ENCODE measurements at places on chromosomes 5 and 9.

DNA sequence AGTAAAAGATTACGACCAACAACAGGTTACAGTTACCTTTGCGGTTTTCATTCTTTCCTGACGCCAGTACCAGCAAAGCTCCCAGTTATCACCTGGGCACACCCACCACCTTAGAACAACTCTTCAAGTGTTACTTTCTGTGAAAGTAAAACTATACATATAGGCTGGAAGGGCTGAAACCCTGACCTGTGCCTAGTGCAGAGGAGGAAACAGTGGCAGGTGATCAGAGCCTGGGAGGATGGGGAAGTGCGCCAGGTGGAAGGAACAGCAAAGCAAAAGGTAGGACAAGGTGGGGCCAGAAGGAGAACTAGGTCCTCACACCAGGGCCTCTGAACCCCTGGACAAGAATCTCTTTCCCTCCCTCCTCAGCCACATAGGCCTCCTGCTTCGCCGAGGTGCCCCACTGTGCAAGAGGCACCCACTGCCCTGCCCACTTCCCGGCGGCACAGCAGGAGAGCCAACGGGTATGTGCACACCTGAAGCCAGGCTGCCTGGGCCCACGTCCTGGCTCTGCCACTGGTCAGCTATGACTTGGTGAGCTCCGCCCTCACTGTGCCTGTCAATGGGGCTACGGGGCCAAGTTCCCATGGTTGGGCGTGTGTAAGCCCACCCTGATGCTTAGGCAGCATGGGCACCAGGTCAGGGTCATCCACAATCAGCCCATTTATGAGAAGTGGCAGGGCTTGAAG lies 26.9 kb downstream of the BICD2 start:
- no peak for DNase-seq

DNA sequence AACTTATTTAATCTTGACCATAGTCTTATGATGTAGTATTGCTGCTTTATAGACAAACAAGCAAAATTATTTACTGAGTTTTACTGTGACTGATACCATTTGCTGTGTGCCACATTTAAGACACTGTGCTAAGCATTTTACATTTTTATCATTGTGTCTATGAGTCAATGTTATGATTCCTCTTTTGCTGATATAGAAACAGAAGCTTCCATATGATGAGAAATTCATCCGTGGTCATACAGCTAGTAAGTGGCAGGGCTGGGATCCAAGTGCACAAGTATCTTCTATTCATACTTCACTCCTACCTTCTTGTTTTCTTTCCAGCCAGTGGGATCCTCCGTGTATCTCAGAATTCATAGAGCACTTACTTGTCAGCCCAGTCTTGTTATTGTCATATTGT lies 17.1 kb upstream of the IFNK start:
- DNase-seq = no peak

GRCh38 chr9:94991961-94992907 lies 265.7 kb downstream of the AOPEP start:
- DNase-seq = no peak

DNA sequence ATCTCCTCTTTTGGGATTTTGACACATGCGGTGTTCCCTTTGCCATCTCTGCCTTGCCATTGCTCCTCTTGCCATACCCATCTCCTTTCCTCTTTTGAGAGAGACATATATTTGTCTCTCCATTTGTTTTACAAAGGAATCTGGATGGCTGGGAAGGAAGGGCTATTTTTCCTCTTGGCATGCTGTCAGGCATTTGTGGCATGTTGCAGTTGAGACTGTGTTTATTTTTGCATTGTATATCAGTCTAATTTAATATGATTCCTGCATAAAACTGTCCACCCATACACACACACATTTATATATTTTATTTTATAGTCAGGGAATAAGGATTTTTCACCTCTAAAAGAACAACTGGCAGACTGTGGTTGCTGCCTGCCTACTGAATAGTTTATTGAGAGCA lies 1105.8 kb upstream of the SEMA6A start:
- no peak for DNase-seq

- no peak for DNase-seq
Measured at GRCh38 chr9:125884218-125884595, 137.0 kb downstream of the PBX3 start.

GRCh38 chr9:4887556-4887955 lies 94.8 kb downstream of the RCL1 start:
- no peak for DNase-seq

DNA sequence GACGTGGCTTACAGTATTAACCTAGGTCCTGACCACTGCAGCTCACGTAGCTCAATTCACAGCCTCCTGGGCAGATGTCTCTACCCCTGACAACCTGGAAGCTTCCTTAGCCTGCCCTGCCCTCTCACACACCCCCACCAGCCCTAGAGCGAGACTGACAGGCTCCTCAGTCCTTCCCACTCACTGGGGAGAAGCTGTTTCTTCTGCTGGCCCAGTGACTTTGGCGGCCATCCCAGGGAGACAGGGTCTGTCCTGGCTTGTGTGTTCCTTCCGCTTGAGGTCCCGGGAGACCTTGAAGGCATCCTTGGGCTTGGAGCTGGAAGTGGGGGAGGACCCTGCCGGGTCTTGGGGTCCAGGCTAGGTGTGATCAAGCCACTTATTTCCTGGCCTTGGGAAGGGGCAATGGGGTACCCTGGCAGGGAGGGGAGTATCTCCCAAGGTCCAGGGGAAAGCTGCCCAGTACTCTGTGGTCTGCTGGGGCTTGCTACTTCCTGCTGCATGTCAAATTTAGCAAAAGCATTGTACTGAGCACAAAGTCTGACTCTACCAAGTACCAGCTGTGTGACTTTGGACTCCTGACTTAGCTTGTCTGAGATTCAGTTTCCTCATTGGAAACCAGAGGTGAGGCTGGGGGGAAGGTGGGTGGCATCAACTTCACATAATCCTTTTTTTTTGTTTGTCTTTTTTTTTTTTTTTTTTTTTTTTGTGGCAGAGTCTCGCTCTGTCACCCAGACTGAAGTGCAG lies 1.9 kb downstream of the MIGA2 start:
- DNase-seq = no peak

- no peak for DNase-seq
Measured at GRCh38 chr5:78824831-78825281, 160.3 kb downstream of the ARSB start.

GRCh38 chr5:89901983-89902382 lies 507.6 kb downstream of the CETN3 start:
- DNase-seq = no peak

DNA sequence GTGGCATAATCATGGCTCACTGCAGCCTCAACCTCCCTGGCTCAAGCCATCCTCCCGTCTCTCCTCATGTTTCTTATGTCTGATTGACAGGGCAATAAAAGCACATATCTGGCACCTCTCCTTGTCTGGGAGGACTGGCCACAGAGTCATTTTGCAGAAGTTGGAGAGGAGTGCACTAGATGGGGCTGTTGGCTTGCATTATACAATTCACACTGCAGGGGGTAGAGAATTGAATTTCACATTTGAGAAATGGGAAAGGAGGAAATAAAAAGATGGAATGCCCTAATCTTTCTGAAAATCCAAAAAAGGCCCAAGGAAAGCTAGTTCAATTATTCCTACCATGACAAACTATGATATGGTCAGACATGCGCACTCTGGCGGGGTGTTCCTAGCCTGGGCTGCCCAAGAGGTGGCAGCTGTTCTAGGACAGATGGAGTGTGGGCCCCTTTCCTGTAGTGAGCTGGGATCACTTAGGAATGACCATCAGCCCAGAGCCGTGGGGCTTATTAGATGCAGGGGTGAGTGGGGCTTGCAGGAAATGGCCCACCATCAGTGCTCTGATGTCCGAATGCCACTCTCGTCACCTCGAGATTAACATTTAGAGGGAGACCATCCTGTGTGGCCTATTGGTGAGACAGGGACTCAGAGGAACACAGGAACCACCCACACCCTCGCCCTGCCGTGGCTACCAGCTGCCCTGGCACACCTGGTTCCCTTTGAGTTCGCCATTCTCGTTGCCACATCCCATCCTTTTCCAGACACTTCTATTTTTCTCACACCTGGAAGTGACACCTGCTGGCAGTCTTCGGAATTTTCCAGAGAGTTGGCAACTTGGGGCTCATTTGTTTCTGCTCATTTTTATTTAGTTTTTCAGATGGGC lies 21.8 kb upstream of the ANKRD18A start:
- peak; percentile 57 for DNase-seq

DNA sequence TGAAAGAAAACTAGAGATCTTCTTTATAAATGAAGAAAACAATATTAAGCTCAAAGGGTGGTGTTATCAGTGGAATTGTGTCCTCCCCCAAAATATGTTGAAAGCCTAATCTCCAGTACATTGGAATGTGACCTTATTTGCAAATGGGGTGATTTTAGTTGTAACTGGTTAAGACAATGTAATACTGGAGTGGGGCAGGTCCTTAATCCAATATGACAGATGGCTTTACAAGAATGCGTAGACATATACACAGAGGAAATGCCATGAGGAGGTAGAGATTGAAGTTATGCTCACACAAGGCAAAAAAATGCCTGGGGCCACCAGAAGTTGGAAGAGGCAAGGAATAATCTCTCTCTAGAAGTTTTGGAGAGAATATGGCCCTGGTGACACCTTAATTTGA lies 13.7 kb upstream of the TRIM32 start:
- no peak for DNase-seq

- DNase-seq = no peak
Measured at GRCh38 chr9:125161284-125161918, 18.1 kb upstream of the SCAI start.

GRCh38 chr9:6234014-6234413 lies 18.4 kb downstream of the IL33 start:
- no peak for DNase-seq

DNA sequence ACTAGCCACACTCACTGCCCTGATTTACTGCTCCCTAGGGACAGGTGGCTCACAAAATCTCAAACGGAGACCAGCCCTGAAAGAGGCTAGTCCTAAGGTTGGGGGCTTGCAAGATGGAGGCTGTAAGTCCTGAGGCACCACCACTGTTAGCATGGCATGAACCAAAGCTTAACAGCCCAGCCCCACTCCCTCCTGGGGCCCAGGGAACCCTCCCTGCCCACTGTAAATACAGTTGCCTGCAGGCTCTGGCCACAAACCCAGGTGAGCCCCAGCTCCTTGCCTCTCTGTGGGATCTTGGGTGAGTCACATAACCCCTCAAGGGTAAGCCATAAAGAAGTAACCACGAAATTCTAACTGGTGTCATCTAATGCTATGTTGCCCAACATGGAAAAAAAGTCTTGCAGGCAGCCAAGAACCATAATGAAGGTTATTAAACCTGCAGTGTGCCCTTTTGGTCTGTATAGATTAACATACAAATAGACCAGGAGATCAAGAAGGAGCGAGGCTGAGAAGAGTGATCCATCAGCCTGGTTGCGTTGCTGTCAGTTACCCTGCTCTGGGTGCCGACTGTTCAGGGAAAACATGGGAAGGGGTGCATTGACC lies 1.7 kb upstream of the POMT1 start:
- peak; percentile 91 for DNase-seq

GRCh38 chr5:87361031-87361445 lies 51.7 kb downstream of the CCNH start:
- DNase-seq = no peak

GRCh38 chr9:127937388-127938297 lies at the start of gene DPM2:
Gene DPM2 (minus strand): TSS chr9:127937854. CDS start chr9:127937820, 34 bp downstream.
- peak; percentile 90 for DNase-seq

DNA sequence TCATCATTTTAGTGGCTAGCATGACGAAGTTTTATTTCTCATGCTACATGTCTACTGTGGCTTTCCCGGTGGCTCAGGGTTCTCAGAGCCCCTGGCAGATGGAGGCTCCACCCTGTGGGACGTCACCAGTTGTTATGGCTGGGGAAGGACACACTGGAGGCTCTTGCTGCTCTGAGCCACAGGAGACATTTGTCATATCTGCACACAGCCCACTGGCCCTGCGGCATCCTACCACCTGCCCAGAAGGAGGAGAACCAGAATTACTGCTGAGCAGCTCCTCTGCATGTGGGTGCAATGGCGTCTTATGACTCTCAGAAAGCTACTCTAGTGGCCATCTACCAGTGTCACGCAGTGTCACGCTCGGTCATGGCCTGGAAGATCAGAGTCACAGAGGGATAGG lies 6.6 kb downstream of the OR13J1 start:
- DNase-seq = no peak

- no peak for DNase-seq
Measured at GRCh38 chr5:124452412-124452811, 294.0 kb downstream of the ZNF608 start.

DNA sequence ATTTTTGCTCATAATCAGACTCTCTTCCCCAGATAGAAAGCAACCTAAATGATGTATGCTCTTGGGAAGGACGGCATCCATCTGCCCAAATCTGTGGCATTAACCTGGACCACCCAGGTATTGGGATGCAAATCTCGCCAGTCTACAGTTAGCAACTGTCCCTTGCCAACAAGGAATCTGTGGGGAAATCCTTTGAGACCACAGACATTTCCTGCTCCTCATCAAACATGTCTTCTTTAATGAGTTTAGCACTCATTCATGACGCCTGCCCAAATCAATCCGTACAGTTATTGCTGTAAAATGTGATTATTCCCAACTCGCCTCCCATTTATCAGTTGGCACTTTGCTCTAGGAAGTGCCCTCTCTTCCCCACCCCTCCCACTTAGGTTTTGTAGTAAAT lies 7.8 kb downstream of the ROR2 start:
- DNase-seq = no peak

DNA sequence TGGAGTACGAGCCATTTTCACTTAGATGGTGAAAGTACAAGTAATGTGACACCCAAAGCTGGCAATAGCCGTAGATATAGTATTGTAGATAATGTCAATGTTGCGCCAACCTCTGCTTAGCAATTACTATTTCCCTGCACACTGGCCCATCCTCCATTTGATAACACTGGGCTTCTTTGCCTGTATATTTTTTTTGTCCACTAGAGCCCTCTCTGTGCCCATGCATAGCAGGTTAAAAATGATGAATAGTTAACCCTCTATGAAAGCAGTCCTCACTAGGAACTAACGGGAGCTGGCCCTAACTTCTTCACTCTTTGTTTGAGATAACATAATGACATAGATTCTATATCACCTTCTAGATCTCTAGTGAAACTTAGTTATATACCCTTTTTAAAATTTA lies 416.8 kb downstream of the TUSC1 start:
- no peak for DNase-seq
